ENCODE measurements at places on chromosomes 3 and 15.

- DNase-seq = no peak
These were observed 6.8 kb upstream of the CLK3 start for GRCh38 chr15:74608786-74609185.

GRCh38 chr3:156865732-156866131 is 39.6 kb downstream of the LEKR1 start:
- DNase-seq = no peak

DNA sequence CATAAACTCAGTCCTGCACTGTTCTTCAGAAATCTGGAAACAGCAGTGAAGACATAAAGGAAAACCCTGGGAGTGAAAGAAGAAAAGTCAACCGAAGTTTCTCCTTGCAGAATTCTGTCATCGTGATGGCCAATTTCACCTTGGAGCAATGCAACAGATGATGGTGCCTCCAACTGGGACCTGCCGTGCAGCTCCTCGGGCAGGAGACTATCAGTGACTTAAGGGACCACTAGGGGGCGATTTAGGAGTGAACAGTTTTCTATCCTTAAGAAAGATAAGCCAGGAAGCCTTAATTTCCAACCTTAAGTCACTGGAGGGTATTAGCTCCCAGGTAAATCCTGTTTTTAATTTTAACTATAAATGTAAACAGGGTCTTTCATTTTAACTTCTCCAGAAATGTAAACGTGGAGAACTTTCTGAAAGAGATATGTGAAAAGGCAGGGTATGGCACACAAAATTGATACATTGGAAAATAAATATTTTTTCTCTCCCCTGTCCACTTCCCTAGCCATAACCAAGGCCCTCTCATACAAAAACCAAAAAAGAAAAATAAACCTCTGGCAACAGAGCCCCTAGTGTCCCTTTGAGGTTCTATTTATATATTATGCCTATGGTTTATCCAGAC is 116.3 kb downstream of the PDZRN3 start:
- DNase-seq = no peak

- DNase-seq = peak; percentile 41
These were observed 428 bp downstream of the LYSMD4 start for GRCh38 chr15:99732751-99733267.

GRCh38 chr15:38652183-38652794 is 87.7 kb upstream of the RASGRP1 start:
- DNase-seq = no peak

GRCh38 chr3:119702530-119703527 is at the start of gene CFAP91:
Gene CFAP91 (plus strand): TSS chr3:119703022. CDS start chr3:119703099, 77 bp downstream.
- peak; percentile 52 for DNase-seq

Data from stimulated activated naive CD4-positive, alpha-beta T cell (primary cell).